Renal cortex interstitium (tissue), 15 donors: ENCODE measurements at places on chromosomes 11 and 22. TPM values are rescaled to one million over a fixed set of nuclear protein-coding genes. Genes with fewer than 3 reads are reported as not detected.

Gene DEPDC7
- polyA plus RNA-seq: 9.0 TPM

Gene HPX
- 4.2 TPM for polyA plus RNA-seq

Gene SELENOH
- polyA plus RNA-seq: 113 TPM

GRCh38 chr11:66614073-66614472 lies 2.4 kb upstream of the RBM14 start:
- DNase-seq: no peak

DNA sequence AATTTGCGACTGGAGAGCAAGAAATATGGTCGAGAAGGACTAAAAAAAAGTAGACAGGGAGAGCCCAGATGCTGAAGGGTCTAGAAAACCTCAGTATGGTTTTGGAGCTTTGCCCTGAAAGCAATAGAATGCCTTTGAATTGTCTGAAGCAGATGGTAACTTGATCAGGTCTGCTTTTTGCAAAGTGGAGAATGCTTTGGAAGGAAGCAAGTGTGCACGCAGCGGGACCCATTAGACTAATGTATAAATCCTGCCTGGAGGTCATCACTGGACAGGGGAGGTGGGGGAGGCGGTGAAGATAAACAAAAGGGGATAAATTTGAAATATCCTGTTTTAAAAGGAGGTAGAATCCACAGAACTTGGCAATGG lies 757 bp upstream of the HINFP start:
- peak; percentile 68 for DNase-seq

DNA sequence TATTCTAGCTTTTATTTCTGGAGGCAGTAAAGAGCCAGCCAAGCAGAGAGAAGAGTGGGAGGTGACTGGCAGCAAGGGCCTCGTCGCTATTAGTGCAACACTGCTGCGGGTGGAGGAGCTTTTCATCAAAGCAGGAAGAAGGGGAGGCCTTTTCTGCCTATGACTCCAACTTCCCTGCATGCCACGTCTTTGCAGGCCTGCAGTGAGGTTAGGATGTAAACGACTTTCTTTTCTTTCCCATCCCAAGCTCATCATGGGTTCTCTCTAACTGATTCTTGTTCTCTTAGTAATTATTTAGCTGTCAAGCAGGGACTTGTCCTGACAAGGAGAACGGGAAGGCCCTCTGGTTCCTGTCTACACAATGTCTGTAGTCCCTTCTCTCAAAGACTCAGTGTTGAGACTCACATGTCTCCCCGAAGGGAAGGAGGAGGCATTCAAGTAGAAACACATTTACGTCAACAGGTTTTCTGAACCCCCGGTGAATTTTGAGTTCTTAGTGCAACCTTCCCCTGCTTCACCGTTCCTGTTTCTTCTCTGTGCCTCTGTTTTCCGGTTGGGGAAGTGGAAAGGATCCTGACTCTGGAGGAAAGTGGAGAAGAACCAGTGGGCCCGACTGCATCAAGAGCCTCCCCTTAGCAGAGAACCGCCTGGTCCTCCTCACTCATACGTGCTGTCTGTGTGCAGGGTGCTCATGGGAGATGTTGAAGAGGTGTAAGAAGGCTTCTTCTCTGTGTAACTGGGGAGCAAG lies 56.9 kb downstream of the PACS1 start:
- peak; percentile 38 for DNase-seq

- DNase-seq: no peak
Measured at GRCh38 chr11:96275801-96276594, 67.0 kb downstream of the MAML2 start.

DNA sequence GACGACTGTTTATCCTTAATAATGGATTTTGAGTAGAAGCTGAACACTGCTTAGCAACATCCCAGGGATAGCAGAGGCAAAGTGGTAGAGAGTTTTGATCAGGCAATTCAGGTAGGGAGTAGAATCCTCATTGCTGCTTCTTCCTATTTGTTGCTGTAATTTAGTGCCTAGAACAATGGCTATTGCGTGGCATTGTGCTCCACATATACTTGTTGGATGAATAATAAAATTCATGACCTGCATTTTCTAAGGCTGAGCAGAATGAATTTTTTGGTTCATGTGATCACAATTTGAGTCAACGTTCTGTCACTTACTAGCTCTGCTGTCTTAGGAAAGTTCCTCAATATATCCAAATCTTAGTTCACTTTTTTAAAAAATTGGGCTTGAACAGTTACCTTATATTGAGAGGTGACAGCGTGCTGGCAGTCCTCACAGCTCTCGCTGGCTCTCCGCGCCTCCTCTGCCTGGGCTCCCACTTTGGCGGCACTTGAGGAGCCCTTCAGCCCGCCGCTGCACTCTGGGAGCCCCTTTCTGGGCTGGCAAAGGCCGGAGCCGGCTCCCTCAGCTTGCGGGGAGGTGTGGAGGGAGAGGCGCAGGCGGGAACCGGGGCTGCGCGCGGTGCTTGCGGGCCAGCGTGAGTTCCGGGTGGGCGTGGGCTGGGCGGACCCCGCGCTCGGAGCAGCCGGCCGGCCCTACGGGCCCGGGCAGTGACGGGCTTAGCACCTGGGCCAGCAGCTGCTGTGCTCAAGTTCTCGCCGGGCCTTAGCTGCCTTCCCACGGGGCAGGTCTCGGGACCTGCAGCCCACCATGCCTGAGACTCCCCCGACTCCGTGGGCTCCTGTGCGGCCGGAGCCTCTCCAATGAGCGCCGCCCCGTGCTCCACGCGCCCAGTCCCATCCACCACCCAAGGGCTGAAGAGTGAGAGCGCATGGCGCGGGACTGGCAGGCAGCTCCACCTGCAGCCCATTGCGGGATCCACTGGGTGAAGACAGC lies 350.6 kb downstream of the ETS1 start:
- no peak for DNase-seq
